Foreskin melanocyte (primary cell): ENCODE measurements at places on chromosomes 16 and 17.

DNA sequence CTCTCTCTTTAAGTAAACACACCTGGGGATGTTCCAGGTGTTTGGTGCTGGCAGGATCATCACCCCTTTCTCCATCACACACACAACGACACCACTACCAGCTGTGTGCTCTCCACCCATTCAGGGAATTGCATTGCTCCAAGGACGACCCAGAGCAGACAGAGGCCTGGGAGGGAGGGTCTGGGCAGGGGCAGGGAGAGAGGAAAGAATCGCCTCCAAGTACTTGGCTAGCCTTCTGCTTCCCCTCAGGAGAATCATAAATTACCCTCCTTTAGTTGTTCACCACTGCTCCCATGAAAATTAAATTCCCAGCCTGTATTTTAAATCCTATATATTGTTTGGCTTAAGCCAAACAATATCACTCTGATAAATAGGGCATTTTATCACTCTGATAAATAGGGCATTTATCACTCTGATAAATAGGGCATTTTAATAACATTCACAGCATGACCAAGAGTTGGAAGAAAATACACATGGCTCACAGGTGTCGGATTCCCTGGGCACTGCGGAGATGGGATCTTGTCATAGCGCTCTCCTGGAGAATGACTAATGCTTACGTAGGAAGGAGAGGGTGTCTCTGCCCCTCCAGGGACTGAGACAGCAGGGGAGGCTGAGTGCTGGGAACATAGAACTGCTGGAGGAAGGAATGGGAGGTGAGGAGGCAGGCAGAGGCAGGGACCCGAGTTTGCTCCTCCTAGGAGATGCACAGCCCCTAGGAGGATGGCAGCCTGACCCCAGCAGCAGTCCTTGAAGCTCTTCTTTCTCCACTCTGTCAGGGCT is 673.6 kb downstream of the HS3ST4 start:
- DNase-seq, result no peak

DNA sequence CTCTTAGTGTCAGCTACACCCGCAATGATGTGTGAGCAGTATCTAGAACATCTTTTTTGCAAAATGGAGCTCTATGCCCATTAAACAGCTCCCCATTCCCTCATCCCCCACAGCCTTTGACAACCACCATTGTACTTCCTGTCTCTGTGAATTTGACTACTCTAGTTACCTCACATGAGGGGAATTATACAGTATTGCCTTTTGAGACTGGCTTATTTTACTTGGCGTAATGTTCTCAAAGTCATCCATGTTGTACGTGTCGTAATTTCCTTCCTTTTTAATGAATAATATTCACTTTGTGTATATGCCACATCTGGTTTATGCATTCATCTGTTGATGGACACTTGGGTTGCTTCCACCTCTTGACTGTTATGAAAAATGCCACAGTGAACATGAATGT is 23.2 kb upstream of the CCL22 start:
- no peak for DNase-seq

- no peak for DNase-seq
Observed at GRCh38 chr16:30473231-30474073, 910 bp downstream of the ITGAL start.

DNA sequence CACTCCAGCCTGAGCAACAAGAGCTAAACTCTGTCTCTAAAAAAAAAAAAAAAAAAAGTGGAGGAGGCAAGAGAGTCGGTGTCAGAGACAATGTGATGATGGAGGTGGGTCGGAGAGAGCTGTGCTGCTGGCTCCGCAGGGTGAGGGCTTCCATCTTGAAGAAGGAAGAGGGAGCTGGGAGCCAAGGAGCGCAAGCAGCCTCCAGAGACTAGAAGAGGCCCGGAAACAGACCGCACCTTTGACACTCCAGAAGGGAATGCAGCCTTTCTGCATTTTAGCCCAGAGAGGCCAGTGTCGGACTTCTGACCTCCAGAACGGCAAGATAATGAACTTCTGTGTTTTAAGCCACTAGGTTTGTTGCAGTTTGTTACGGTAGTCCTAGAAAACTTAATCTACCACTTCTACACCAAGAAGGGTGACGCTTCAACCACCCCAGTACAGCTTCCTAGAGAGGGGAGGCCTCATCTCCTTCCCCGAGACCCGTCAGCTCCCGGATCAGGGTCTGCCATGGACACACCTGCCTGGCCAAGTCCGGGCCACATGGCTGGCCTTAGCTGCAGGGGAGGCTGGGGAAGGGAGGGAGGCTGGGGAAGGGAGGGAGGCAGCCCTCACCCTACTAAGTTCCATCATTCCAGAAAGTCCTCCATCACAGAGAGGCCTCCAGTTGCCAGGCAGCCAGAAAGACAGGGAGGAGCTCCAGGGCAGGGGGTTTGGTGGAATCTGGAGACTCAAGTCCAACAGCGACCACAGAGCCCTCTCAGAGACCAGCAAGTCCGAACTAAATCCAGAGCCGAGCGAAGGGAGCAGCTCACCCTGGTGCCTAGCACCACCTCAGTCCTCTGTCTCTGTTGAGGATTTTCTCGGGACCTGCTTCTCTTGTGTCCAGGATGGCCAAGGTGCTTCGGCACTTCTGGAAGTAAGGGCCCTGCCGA is 13.2 kb upstream of the RBFOX3 start:
- DNase-seq, result no peak

DNA sequence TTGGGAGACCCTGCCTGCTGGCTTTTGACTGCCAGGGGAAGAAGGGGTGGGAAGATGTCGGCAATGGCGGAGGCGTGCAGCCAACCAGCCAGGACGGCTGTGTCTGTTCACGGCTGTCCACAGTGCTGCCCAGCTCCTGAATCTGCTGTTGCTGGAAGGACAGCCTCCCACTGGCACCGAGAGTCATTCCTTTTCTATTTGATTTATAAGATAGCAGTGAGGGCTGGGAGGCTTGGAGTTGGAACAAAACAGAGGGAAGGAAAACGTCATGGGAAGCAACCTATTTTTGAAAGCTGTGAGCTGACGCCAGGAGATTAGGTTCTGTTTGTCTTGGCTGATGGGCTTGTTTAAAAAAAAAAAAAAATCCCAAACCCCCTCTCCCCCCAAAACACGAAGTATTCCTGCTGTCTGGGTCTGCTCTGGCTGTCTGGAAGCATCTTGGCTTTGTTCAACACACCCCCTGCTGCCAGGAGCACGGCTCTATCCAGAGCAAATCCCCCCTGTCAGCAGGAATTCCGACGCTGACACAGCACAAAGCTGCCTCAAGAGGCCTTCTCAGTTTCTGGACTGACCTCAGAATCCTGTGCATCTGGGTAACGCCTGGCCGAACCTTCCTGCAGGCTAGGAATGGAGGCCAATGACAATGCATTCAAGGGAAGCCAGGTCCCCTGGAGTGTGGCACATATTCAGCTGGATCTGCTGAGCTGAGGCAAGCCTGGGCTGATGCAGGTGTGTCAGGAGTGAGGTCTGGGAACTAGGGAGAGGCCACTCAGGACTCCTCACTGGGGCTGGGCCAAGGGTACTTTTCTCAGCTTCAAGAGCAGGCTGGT is 41.0 kb upstream of the SREBF1 start:
- DNase-seq, result no peak

- no peak for DNase-seq
Observed at GRCh38 chr17:15966183-15966878, 21.4 kb downstream of the ADORA2B start.

DNA sequence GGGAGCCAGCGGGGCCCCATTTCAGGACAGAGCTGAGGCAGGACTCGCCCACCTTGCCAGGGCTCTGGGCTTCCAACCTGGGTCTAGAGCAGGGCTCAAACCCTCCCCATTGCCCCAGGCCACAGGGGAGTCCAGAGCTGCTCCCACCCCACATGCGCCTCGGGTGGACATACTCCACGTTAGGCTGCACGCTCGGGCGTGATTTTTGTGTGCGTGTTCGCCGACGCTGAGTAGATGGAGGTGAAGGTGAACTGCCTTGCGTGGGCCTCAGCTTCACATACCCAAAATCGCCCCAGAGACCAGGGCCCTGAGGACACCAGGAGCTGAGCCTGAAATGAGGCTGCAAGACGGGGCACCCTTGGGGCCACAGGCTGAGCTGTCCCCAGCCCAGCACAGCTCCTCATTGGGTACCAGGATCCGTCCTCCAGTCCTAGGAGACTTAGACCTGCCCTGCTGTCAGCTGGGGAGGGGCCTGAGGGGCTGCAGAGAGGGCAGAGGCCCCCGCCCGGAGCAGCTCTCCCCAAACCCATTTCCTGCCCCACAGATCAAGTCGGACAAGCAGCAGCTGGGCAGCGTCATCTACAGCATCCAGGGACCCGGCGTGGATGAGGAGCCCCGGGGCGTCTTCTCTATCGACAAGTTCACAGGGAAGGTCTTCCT is 8.2 kb downstream of the CDH15 start:
- no peak for DNase-seq

- no peak for DNase-seq
Observed at GRCh38 chr16:29893553-29893952, 5.8 kb downstream of the SEZ6L2 start.

- DNase-seq, result no peak
Observed at GRCh38 chr16:79012671-79013434, 587.7 kb downstream of the MAF start.

DNA sequence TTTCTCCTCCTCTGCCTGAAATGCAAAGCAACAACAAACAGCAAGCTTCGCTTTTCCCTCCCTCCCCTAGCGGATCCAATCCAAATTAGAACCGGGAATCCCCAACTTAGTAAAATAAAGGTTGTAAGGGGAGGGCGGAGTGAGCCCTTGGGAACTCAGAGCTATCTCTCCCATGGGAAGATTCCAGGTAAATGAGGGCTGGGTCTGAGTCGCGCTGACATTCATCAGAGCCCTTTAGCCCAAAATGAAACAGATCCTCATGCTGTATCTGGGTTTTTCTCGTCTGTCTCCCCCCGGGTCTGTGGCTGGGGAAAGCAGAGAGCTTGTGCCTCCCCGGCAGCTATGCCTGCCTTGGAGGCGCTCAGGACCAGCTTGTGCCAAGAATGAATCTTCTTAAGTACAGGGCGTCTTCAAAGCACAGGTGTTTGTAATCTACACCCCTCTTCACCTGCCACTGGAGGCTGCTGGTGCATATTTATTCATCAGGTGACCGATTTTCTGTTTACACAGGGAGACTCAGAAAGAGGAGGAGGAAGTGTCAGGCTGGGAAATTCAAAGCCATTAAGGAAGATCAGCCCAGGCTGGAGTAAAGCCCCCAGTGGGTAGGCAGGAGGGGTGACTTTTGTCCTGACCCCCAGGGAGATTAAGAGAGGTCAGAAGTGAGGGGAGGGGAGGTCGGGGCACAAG is 55.0 kb upstream of the GSE1 start:
- DNase-seq, result no peak

- no peak for DNase-seq
Observed at GRCh38 chr17:16878084-16878483, 93.8 kb downstream of the TNFRSF13B start.

DNA sequence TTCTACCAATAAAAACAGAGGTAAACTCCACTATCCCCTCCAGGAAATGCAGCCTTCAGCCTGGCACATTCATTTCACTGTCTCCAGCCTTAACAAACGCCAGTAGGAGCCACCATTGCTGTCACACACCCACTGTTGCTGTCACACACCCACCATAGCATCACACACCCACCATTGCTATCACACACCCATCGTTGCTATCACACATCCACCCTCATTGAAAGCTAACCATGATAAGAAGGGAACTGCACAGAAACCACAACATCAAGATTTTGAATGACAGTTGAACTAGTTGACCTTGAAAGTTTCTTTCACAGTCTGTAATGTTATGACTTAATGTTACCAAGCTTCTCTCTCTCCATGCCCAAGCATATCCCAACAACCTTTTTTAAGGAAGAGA is 38.1 kb downstream of the SHCBP1 start:
- DNase-seq, result no peak

DNA sequence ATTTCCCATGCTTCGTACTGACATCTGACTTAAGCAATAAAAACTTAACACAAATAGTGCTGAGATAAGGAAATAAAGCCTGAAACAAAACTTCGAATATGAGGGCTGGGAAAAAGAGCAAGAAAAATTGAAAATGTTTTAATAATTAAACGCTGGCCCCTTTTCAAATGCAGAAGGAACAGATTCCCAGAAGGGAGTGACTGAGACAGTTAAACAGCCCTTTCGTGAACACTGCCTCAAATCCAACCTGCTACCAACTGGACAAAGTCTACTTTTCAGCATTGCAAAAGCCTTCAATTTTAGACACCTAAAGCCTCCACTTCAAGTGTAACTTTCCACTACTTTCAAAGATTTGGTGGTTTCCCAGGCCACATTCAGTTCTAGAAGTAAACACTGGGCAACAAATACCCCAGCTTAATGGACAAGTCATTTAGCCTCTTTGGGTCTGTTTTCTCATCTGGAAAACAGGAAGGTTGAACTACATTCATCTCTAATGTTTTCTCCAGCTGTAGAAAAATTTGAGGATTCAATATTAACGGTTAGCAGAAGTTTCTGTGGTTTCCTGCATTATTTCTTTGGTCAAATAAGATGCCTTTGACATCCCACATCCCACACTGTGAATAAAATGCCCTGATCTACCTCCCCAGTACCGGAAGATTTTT is 11.8 kb downstream of the RFFL start:
- no peak for DNase-seq

- no peak for DNase-seq
Observed at GRCh38 chr17:27915709-27916108, 22.5 kb upstream of the LYRM9 start.

GRCh38 chr17:81419319-81419885 is 24.1 kb downstream of the BAHCC1 start:
- DNase-seq, result peak; percentile 68

GRCh38 chr16:68200088-68200783 is 35.7 kb downstream of the ESRP2 start:
- DNase-seq, result no peak

- DNase-seq, result peak; percentile 62
Observed at GRCh38 chr17:47946929-47947397, 5.6 kb downstream of the PNPO start.

DNA sequence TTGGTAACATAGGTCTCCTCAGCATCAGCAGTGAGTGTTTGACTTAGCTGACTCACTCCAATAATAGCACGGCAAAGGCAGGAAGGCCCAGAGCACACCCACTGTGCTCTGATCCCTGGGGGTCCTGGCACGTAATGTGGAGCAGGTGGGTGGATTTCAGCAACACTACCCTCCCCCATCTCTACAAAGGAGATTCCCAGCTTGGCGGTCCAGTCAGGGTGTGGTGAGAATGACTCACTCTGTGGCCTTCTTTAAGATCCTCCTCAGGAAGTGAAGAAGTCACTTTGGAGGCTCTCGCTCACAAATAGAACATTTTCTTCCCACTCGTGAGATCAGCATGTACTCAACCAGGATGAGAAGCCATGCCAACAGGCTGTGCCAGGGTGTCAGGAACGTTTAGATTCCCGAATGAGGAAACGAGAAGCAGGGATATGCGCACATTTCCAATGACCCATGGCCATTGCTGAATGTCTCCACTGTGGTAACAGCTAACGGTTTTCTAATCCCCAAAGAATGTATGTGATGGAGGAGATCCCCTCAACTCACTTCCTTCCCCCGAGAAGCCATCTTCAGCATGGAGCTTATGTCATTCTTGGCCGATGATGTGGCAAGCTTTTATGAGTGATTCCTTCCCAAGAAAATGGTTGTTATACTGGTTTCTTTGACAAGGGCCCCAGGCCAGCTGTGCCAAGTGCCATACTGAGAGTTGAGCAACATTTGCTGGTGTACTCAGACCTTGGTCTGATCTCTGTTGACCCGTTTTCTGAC is 365.2 kb downstream of the C16orf95 start:
- DNase-seq, result peak; percentile 55

GRCh38 chr16:53502331-53503269 is at the start of gene AKTIP:
TSS of gene AKTIP (minus strand) at chr16:53503209. CDS start at chr16:53500259, 2,950 bp downstream.
- DNase-seq, result peak; percentile 14

GRCh38 chr16:9219813-9220212 is 128.4 kb downstream of the HAPSTR1 start:
- no peak for DNase-seq

- DNase-seq, result no peak
Observed at GRCh38 chr17:69335058-69335457, 8.1 kb upstream of the ABCA5 start.
